ENCODE measurements at places on chromosomes 2 and 18.

- no peak for DNase-seq
These were observed 60.7 kb downstream of the PAX3 start for GRCh38 chr2:222238072-222238471.

GRCh38 chr2:144146076-144146475 is 373.8 kb downstream of the ZEB2 start:
- no peak for DNase-seq

GRCh38 chr2:217652761-217653639 is 349.8 kb downstream of the TNS1 start:
- no peak for DNase-seq

DNA sequence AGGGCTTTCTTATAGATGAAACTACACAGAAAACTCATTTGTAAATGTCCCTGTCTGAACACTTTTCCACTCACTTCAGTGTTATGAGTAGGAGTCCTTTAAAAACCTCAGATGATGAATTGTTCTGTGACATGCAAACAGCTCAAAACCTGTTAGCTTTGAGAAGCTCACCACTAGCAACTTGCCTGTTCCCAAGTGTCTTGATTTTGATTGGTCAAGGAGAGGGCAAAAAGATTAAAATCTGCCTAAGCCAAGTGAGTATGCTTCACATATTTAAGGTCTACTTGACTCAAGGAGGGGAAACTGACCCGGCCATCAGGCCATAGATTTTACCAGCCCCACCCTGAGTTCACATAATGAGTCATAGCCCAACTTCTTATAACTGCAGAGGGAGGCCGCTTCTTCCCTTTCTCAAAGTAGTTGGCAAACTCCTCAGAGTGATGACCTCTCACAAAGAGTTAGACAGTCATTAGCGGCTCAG is 45.2 kb upstream of the MEIS1 start:
- no peak for DNase-seq

GRCh38 chr2:24359129-24360049 is 947 bp downstream of the ITSN2 start:
- DNase-seq = no peak

GRCh38 chr2:178819992-178820391 is 12.8 kb upstream of the TTN start:
- DNase-seq = no peak

DNA sequence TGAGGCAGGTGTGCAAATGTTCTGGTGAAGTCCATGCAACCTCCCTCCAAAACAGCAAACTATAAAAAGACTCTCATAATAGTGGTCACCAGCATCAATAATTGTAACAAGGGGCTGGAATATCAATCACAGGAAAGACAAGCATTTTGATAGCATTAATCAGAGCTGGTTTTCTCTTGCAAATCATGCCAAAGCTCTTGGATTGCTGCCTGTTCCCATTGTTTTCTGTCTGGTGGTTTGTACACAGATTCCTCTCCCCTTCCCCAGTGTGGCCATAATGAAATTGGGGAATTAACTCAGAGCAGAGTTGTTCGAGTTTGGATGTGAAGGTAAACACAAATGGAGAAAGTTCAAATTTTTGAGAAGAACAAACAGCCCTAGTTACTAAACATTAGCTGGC is 134.2 kb downstream of the CDCA7 start:
- no peak for DNase-seq

GRCh38 chr2:157559890-157560289 is 68.8 kb downstream of the ACVR1C start:
- no peak for DNase-seq

DNA sequence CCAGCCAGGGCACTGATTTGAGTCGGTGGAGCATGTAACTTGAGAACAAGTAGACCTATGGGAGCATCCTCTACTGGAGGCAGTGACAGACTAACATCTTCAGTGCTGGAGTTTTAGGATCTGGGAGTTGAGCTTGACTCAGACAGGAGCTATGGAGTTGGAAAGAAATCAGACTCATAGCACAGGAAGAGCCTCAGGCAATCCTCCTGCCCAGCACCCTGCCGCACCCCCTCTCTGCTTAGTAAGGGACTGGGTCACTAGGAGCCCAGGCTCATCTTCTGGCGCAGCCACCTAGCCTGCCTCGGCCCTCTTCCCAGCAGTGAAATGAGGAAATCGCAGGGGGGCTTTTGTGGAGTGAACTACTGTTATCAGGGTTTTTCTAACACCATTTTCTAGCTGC is 3.6 kb downstream of the ARID5A start:
- no peak for DNase-seq

- no peak for DNase-seq
These were observed 266.7 kb upstream of the KLHL29 start for GRCh38 chr2:23118313-23118712.

DNA sequence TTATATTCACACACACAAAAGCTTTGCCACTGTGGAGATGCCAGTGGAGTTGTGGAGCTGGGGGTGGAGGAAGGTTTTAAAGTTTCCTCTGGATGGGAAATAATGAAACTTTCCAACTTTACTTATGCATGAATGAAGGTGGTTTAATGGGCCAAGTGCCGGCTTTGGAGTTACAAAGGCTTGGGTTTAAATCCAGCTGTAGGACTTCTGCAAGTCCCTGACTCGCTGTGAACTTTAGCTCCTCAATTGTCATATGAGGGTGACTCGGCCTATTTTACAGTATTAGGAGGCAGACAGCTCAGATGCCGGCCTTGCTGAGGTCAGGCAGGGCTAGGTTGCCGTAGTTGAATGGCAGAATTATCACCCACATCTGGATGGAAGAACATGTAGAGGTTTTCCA is 415.8 kb upstream of the TRIB2 start:
- DNase-seq = no peak

GRCh38 chr2:239692362-239692851 is 291.6 kb upstream of the HDAC4 start:
- DNase-seq = no peak

- DNase-seq = no peak
These were observed 259.7 kb upstream of the STON1 start for GRCh38 chr2:48270209-48270608.

DNA sequence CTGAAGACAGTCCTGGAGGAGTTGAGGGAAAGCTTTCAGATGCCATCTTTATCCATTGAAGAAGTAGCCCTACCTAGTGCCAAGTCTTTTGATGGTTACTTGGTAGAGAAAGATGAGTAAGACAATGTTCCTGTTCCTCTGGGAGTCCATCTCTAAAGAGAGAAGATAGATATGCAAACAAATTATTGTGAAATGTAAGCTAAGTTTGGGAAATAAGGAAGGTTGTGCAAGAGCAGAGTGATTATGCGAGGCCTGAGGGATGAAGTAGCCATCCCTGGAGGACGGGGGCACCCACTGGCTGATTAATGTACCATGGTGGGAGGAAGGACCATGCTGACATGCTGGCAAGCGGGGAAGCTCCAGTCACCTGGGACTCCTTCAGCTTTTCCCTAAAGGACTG is 994 bp upstream of the DTNA start:
- no peak for DNase-seq

GRCh38 chr2:37753758-37754157 is 82.3 kb upstream of the CDC42EP3 start:
- no peak for DNase-seq

- DNase-seq = no peak
These were observed 237.1 kb downstream of the TTC32 start for GRCh38 chr2:19664646-19665045.

GRCh38 chr2:154532763-154533162 is 165.7 kb upstream of the KCNJ3 start:
- no peak for DNase-seq

- no peak for DNase-seq
These were observed 23.3 kb downstream of the CLASP1 start for GRCh38 chr2:121625953-121626352.

DNA sequence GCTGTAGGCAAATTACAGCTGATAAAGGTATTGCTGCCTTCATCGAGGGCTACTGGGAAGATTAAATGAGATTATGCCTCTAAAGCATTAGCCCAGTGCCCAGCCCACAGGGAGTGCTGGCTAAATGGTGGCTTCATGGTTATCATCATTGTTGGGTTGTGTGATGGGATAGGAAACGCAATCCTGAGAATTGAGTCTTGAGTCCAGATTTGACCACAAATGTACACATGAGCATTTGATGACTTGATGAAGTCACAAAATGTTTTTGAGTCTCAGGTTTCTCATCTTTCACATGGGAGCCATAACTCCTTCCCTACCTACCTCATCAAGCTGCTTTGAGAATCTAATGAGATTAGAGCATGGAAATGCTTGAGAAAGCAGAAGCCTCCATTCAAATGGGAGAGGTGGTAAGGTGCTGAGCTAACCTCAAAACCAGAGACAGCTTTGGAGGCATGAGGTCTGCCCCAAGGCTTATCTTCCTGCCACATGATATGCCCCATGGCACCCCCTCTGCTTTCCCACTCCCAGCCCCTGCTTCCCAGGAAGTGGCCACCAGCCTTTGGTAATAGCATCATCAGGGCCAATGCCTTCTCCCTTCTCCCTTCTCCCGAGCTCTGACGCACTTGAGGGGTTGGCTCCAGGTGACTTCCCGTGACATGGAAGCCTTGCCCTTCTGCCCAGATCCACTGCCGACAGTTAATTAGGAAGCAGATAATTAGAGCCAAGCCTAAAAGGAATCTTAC is 149.4 kb upstream of the EPAS1 start:
- no peak for DNase-seq

DNA sequence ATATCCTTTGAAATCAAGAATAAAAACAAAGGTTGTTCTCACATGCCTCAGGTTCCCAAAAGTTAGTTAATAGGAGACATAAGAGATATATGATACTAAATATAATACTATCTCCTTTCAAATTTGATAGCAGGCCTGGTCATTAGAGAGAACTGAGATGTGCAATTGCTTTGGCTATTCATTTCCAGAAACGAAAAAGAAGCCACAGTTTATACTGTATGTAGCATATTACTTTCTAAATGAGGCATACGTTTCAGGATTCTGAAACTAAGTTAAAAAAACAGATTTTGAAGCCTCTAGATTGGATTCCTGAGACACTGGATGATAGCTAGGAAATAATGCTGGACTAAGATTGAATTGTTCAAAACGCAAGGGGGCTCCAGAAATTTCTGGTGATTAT is 7.1 kb downstream of the PPP1R1C start:
- no peak for DNase-seq

DNA sequence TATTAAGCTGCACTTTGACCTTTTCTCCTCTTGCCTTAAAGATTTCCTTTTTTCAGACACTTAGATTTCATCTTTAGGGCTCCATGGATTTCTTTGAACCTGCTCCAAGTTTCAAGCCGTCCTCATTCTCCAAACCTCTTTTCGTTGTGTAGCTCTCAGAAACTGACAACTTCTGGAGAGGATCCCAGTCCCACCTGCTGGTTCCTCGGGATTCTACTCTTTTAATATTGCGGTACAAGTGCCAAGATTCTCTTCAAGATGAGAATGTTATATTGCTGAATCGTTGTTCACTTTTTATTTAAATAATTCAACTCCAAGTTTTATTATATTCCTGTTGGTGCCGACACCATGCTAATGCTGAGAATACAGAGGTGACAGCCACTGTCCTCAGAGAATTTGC is 141.1 kb downstream of the CDH20 start:
- no peak for DNase-seq

GRCh38 chr2:150978053-150978452 is 283.6 kb downstream of the RBM43 start:
- DNase-seq = no peak

DNA sequence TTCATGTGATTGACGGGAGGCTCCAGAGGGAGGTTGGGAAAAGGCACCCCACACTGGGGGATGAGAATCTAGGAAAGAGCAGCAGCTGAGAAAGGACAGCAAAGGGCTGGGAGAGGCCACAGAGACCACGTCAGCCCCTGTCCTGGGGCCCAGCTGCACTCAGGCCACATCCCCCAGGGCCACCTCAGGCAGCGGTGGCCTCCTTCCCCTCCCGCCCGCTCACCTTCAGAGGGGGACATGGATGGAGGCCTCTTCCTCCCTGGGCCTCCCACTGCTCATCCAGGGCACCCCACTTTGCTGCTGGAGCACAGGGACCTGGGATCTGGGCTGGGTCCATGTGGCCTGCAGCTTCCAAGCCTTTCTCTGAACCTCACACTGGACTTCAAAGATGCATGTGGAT is 199.8 kb upstream of the HDAC4 start:
- no peak for DNase-seq

GRCh38 chr2:108924580-108925251 is 64.3 kb downstream of the EDAR start:
- DNase-seq = no peak

GRCh38 chr2:121282800-121283385 is 2.1 kb downstream of the TFCP2L1 start:
- DNase-seq = no peak

DNA sequence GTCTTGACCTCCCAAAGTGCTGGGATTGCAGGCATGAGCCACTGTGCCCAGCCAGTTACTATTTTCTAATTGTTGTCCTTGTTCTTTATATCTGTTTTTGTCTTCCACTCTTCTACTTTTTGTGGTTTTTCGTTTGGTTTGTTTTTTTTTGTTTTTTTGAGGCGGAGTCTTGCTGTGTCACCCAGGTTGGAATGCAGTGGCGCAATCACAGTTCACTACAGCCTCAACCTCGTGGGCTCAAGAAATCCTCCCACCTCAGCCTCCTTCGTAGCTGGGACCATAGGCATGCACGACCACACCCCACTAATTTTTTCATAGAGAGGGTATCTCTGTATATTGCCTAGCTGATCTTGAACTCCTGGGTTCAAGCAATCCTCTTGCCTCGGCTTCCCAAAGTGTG is 100.7 kb downstream of the EHBP1 start:
- DNase-seq = no peak

DNA sequence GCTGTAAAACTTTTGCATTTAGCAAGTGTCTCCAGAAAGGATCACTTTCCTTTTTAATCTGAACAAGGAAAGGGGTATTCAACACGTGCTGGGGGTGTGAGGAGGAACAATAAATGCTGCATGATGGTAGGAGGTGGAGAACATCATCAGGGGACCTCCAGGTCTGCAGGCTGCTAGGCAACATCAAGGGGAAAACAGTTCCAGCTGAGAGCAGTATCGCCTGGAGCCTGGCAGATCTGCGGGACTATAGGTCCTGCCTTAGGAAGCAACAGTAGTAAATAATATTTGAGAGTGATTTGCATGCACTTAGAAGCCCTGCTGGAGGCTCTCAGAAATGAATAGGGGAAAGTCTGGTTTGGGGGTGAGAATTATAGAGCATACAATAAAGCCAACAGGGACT is 175.6 kb downstream of the SUCLG1 start:
- no peak for DNase-seq

GRCh38 chr2:238564286-238564920 is 137.7 kb downstream of the ASB1 start:
- DNase-seq = no peak

DNA sequence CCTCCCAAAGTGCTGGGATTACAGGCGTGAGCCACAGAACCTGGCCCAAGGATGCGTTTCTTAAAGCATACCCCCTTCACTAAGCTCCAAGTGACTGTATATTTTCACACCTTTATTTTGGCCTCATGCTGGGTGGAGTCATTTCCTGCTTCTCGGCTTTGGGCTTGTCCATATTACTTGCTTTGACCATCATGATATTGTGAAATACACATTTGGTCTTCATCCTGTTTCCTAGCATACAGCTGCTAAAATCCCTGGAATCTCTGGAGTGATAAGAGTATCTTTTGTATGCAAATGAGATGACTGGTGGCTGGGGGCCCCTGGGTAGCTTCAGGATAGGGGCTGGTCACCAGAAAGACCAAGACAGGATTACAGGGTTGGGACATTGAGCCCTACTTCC is 17.6 kb upstream of the COLEC12 start:
- DNase-seq = no peak

All from stimulated activated CD8-positive, alpha-beta memory T cell treated with anti-CD3 and anti-CD28 coated beads, Interleukin-2, amount 100 ng/mL, for 48 hours (primary cell).